ENCODE measurements at places on chromosomes 16 and 17.

GRCh38 chr16:79282806-79283205 is 317.7 kb downstream of the MAF start:
- no peak for DNase-seq

DNA sequence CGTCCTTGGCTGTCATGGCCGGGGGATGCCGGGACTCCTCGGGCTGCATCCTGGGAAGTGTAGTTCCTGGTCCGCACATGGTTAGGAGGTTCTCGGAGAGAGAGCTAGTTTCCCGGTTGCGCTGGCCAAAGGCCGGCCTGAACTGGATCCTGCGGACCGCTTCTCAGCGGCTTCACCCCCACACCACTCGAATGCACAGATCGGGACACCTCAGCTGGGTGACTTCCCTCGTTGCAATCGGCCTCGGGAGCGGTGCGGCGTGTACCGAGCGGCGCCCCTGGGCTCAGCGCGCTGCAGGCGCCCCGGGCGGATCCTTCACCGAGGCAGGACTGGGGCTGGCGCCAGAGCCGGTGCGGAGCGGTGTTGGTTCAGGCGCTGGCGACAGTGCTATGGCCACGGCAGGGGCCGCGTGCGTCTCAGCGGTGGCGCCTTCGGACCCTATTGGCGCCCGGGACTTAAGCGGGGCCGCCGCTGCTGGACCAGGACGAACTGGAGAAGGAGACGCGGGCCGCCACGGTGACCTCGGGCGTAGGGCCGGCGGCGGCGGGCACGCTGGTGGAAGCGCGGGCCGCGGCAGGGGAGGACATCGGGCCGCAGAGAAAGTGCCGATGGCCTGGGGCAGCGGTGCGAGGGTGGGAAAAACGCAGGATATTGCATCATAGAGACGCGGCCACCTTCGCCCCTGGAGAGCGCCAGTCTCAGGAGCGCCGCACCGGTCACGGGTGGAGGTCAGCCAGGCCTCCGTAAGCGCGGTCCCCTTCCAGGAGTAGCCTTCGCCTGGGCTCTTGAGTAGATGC is 11.4 kb downstream of the ZNF629 start:
- DNase-seq, result peak; percentile 84

DNA sequence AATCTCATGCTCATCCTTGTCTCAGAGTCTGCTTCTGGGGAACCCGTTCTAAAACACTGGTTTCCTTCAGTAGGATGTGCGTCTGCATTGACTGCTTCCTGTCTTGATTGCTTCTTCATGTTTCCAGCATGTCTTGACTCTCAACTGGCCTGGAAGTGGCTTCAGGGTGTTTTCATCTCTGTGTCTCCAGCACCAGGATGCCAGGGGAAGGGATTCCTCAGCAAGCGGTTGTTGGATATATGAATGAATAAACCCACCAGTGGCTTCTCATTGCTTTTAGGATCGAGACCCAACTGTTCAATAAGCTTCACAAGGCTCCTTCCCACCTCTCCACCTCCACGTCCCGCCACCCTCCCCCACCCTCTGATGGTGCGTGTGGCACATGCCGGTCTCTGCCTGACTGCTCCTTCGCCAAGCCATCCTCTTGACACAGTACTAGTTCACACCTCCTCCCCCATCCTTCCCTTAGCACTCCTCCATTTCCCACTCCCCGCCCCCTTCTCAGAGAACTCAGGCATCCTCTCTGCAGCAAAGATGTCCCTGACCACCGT is 14.1 kb upstream of the TNS4 start:
- no peak for DNase-seq

GRCh38 chr17:77908501-77908900 is 50.0 kb upstream of the TNRC6C start:
- no peak for DNase-seq

- no peak for DNase-seq
Measured at GRCh38 chr16:86240716-86241363, 269.5 kb upstream of the FOXF1 start.

DNA sequence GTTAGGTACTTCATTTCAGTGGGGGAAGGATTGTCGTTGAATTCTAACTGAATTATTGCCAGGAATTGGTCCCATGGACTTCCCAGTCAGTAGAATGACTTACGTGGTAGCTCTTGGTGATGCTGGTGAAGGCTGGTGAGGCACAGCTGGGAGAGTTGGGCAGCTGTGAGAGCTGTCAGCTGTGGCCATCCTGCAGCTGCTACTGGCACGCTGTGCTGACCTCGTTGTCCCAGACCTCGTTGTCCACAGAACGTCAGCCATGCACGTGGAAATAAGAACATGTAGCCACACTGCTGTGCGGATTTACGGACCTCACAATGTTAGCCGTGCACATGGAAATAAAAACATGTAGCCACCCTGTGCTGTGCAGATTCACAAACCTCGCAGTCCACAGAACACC is 102.3 kb downstream of the NPIPB11 start:
- DNase-seq, result no peak

DNA sequence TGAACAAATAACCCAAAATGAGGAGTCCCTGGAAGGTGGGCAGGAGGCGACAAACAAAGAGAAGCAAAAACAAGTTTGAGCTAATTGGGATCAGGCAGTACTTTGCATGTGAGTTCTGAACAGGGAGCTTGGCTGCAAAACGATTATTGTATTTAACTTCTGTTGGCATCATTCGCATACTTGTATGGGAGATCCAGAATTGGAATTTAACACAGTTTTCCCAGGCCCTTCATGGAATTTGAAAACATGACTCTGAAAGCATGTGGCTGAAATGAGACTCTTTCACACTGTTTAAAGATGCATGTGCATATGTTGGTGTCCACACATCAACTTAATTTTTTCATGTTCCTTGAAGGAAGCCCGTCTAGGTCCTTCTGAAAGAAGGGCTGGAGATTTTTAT is 674.3 kb downstream of the WWOX start:
- no peak for DNase-seq

GRCh38 chr17:550041-550398 is 164.6 kb downstream of the VPS53 start:
- DNase-seq, result no peak

- no peak for DNase-seq
Measured at GRCh38 chr17:14112407-14112806, 43.1 kb downstream of the COX10 start.

DNA sequence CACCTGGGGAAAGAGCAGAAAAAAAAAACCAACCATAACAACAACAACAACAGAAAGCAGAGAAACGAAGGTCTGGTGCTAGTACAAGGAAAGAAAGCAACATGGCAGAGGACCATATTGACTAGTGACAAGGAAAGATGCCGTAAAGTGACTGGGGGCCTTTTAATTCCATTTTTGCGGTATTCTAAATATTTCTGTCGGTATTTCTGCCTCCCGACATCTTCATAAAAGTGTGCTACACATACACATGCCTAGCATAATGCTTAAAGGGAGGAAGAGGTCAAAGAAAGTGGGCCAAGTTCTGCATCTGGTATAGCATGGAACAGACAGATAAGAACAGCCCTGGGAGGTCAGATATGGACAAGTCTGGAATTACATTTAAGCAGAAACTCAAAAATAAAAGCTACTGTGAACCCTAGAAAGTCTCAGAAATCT is 19.5 kb upstream of the RNF43 start:
- no peak for DNase-seq

GRCh38 chr17:3688852-3689261 is 7.1 kb downstream of the P2RX5 start:
- no peak for DNase-seq

DNA sequence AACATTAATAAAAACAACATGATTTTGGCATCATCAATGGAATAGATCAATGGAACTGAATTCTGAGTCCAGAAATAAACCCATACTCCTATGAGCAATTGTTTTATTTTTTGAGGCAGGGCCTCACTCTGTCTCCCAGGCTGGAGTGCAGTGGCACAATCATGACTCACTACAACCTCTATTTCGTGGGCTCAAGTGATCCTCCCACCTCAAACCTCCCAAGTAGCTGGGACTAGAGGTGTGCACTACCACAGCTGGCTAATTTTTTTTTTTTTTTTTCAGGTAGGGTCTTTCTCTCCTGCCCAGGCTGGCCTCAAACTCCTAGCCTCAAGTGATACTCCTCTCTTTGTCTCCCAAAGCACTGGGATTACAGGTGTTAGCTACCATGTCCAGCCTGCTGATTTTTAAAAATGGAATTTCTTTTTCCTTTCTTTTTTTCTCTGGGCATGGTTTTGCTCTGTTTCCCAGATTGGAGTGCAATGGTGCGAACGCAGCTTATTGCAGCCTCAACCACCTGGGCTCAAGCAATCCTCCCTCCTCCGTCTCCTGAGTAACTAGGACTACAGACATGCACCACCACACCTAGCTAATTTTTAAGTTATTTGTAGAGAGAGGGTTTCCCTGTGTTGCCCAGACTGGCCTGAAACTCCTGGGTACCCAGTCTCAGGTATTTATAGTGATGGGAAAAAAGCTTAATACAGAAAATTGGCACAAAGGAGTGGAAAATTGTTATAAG is 7.3 kb upstream of the PRDM7 start:
- no peak for DNase-seq

- no peak for DNase-seq
Measured at GRCh38 chr16:68642436-68643101, 2.5 kb upstream of the CDH3 start.

- no peak for DNase-seq
Measured at GRCh38 chr17:68302666-68303065, 11.4 kb downstream of the ARSG start.

- no peak for DNase-seq
Measured at GRCh38 chr17:77408284-77408683, 267.5 kb downstream of the SEC14L1 start.

DNA sequence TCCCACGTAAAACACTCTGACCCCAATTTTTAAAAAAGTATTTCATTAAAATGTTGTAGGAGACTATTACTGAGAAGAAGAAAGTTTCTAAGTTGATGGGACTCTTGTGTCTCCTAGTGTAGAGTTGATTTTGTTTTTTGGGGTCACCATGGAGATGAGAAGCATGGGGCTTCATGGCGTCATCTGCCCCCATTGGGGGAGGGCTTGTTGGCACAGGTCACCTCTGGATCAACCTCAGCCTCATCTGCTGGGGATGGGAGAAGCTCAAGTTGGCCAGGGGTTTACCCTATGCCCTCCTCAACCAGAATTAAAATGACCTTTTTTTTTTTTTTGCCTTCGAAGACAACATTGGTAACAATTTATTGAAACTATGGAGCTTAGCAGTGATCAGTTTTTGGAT is 28.3 kb downstream of the MSI2 start:
- no peak for DNase-seq

GRCh38 chr17:42814633-42815399 is 9.3 kb downstream of the BECN1 start:
- peak; percentile 82 for DNase-seq

DNA sequence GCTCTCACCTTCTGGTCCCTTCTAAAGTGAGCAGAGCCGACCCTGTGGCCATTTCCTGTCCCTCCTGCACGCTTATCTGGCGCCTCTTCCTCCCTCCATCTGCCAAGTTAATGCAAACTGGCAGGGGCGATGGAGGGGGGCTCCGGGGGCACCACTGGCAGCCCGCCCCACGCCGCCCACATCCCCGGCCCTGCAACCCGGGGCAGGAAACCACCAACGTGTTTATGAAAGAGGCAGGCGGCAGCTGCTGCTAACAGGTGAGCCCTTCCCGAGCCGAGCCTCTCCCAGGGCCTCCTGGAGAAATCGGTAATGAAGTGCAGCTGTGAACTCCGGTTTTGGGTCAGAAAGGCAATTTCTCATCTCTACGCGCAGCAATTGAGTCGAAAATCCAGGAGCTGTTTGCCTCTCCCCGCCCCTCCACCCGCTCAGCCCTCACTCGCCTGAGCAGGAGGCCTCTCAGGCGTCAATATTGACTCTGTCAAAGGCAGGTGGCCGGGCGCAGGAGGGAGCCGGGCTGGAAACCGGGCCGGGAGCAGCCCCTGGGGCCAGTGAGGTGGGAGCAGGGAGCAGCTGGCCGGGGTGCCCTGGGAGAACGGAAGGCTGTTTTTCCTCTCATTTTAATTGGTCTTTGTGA is 164.4 kb upstream of the GSE1 start:
- peak; percentile 21 for DNase-seq

DNA sequence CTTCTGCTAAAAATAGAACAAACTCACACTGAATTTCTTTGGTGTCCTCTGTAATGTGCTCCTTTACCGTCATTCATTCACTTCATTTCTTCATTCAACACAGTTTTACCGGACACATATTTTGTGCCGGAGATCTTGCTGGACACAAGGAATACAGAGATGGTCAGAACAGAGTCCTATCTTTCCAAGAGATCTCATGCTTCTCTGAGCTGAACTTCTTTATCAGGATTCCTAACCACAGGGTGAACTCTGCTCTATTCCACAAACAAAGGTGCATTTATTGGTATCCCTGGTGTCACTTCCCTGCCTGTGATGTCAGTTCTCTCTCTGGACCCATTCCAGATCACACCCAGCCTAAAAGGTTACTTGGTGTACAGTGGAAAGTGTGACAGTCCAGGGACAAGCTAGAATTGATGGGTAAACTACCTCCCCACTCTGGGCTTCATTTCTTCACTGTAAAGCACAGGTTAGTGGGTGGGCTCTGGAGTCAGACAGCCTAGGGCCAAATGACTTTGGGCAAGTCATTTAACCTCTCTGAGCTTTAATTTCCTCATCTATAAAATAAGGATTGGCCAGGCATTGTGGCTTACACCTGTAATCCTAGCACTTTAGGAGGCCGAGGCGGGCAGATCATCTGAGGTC is 4.2 kb downstream of the IFI35 start:
- DNase-seq, result no peak

- DNase-seq, result no peak
Measured at GRCh38 chr16:57804111-57804837, 2.0 kb upstream of the KIFC3 start.

DNA sequence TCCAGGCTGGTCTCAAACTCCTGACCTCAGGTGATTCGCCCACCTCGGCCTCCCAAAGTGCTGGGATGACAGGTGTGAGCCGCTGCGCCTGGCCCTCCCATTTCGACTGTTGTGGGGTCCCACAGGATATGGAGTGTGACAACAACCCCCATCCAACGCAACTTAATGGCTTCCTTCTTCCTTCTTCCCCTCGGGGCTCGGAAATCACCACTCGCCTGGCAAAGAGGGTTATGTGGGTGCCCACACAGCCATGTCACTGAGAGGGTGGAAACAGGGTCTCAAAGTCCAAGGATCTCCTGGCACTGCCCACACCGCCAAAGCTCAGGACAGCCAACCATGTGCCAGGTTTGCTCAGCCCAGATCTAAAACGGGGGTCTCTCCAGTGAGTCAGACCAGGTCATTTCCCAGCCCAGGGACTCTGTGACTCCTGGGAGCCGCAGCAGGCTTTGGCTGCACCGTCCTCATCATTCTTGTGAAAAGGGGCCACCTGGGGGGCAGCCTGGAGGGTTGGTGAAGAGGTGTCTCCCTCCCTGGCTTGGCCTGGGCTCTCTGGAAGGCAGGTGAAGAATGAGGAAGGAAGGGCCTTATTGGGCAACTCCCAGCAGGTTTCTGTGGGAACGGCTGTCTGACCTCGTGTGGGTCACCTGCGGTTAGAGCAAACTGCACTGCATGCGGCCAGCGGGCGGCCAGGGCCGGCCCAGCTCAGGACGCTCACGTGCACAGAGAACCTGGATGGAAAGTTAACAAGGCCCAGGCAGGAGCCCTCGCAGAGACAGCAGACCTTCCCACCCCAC is 25.3 kb upstream of the LITAF start:
- no peak for DNase-seq

DNA sequence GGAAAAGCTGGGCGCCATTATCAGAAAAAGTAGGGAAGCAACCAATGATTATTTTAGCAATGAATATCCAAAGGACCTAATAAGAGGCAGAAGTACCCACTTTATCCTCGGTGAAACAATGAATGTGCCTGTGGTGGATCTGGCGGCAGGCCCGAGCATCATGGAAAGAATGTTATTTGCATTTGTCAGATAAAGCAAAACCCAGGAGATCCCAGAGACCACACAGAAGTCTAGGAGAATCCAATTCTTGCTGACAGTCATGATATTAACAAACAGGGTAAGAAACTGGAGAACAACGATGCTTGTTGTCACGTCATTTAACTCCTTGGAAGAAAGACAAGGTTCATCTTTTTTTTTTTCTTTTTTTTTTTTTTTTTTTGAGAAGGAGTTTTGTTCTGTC is 12.0 kb upstream of the TNRC6A start:
- DNase-seq, result peak; percentile 77

Data from fibroblast of skin of abdomen (primary cell).